ENCODE measurements at places on chromosomes 16 and 17. TPM values are rescaled to one million over a fixed set of nuclear protein-coding genes. Genes with fewer than 3 reads are reported as not detected.
A peak's percentile ranks its signal among the peaks of the same experiment; 100 is the strongest.

- peak overlapping the region; percentile 61 for H3K4me3 ChIP-seq
- H3K27me3 ChIP-seq, result peaks cover 6% of the 10 kb centered on the region
- peak; percentile 87 for DNase-seq
- H3K36me3 ChIP-seq, result no peaks in the 10 kb centered on the region
- H3K27ac ChIP-seq, result peak overlapping the region; percentile 97
Measured at GRCh38 chr16:70395345-70395901, 43.5 kb downstream of the ST3GAL2 start.

GRCh38 chr17:2150806-2151205, 95.9 kb downstream of the HIC1 start:
- H3K4me3 ChIP-seq, result no peak overlapping the region
- no peak overlapping the region for H3K27ac ChIP-seq
- H3K27me3 ChIP-seq, result peaks cover 1% of the 10 kb centered on the region
- H3K4me1 ChIP-seq, result no peaks in the 10 kb centered on the region

DNA sequence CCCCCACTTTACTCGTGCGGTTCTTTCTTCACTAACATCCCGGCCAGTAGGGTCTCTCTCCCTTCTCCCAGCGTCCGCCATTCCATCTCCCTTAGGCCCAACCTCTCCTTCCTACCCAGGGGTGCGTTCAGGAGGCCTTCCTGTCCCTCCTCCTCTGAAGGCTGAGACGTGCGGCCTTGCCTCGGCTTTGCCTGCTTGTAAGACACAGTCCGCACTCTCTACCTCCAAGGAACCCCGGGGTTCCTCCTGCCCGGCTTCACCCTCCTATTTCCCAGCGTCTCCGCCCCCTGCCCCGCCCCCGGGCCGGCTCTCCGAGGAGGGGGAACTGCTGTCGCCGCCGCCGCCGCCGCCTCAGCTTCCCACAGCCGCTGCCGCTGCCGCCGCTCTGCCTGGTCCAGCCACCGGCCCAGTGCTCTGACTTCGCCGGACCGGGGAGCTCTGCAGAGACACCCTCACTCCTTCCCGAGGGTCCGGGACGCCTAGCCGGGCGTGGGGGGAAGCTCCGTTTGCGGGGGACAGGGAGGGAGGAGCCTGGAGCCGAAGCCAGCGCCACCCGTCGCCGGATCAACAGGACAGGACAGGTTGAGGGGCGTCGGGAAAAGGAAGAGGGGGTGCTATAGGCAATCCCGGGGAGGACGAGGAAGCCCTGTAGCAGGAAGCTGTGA, 1.2 kb upstream of the FGF11 start:
- peak; percentile 57 for DNase-seq
- H3K4me1 ChIP-seq, result peaks cover 17% of the 10 kb centered on the region
- peaks cover 22% of the 10 kb centered on the region for H3K27me3 ChIP-seq
- no peaks in the 10 kb centered on the region for H3K36me3 ChIP-seq
- H3K4me3 ChIP-seq, result peak overlapping the region; percentile 86

DNA sequence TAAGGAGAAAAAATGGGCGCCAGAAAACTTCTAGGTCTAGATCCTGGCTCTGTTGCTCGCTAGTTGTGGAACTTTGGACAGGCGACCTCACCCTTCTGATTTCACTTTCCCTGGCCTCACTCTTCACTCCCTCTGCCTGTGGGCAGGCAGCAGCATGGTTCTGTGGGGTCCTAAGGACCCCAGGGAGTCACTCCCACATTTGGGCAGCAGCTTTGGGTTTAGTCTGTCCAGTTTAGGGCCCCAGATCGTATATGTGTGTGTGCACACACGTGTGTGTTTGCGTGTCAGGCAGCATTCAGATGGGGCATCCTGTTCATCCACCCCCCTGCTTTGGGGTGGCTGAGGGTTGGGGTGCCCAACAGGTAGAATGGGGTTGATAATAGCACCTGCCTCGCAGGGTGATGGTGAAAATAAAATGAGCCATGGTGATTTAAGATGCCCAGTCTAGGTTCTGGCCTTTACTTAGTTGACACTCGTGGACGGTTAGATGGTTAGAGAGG, 102.2 kb downstream of the RAB11FIP4 start:
- H3K4me3 ChIP-seq, result no peak overlapping the region
- no peaks in the 10 kb centered on the region for H3K36me3 ChIP-seq
- peaks cover 45% of the 10 kb centered on the region for H3K4me1 ChIP-seq

DNA sequence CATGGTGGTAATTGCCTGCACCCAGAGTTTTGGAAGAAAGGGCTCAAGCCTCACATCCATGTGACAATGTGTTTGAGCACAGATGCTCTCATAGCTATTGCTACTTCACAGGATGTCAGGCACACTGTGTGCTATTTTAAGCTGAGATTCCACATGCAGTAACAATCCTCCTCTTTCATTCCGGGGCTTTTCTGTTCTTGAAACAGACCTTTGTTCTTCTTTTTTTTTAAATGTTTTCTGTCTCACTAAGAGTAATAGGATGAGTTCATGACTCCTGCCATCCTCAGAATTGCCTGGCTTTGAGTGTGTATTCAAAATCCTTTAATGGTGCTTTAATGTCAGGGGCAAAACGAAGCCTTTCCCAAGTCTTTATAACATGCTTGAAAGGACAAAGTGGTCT, 198.9 kb downstream of the ABCC12 start:
- no peaks in the 10 kb centered on the region for H3K36me3 ChIP-seq
- H3K4me1 ChIP-seq, result peaks cover 6% of the 10 kb centered on the region
- H3K27me3 ChIP-seq, result no peaks in the 10 kb centered on the region

Gene SLC25A19
- total RNA-seq, result 9.3 TPM

Gene RAD51C
- total RNA-seq, result 8.5 TPM
